Brain (organoid and tissue), 16 donors: ENCODE measurements at places on chromosomes 3 and 15.
A peak's percentile ranks its signal among the peaks of the same experiment; 100 is the strongest.

GRCh38 chr3:16697443-16698147, 92.4 kb upstream of the DAZL start:
- DNase-seq, result no peak

DNA sequence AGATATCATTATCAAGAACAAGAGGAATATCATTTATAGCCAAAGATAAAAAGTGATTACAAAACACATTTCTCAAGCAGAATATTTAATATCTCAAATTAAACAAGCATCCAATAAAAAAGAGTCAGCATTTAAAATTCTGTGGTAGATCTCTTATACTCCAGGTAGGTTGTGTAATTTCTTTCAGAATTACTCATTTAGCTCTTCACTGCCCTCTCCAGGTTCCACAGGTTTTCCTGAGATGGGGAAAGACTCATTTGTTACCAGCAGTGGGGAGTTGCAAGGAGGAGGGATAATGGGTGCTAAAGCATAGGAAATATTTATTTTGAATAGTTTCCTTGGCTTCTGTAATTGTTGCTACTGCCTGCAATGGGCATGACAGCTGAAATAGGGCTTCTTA, 83.1 kb upstream of the RASGRP1 start:
- peak; percentile 18 for DNase-seq

DNA sequence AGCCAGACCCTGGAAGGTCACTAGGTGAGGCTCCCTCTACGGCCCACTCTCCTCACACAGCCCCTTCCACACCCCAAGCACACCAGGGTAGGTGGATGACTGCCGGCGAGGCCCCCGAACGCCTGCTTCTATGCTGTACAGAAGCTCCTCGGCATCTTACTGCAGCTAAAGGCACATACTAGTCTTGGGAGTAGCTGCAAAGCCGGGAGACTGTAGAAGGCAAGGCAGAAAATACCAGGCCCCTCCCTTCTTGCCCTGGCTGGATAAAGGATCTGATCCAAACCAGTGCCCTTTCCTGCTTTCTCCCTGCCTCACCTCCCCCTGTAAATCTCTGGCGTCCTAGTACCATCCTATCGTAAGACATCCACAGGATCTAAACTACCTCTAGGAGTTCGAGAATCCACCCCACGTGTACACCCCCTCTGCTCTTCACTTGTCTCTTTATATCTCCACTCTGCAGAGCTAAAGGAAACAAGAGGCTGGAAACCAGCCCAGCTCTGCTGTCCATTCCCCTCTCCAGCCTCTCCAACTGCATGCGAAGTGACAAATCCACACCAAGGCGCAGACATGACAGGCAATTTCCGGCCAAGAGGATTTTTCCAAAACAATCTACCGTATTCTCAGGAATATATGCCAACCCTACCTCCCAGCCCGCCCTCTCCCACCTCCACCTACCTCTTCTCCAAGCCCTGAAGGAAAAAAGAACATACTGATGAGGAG, 11.8 kb downstream of the TNK2 start:
- peak; percentile 60 for DNase-seq

DNA sequence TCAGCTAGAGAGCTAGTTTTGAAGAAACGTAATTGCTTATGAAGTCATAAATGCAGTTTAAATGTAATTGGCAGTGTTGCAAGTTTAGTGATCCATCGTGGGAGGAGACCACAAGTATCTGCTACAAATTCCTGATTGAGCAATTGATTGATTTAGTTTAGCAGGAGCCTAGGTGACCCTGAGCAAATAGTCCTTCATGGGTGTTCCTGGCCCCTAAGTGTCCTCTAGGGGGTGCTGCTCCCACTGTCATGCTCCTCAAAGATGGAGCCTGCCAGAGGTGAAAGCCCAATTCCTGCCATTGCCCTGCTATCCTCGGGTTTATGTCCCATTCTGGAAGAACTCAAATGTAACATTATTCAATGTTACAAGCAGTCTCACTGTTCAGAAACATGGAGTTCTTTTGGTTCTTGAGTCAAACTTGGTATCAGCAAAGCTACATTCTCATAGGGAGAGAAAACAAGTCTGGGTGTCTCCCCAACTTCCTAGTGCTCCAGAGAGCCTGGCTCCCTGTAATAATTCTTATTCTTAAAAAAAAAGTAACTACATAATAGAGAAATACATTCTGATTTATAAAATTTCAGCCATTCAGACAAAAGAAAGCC, 29.8 kb upstream of the SENP5 start:
- no peak for DNase-seq

DNA sequence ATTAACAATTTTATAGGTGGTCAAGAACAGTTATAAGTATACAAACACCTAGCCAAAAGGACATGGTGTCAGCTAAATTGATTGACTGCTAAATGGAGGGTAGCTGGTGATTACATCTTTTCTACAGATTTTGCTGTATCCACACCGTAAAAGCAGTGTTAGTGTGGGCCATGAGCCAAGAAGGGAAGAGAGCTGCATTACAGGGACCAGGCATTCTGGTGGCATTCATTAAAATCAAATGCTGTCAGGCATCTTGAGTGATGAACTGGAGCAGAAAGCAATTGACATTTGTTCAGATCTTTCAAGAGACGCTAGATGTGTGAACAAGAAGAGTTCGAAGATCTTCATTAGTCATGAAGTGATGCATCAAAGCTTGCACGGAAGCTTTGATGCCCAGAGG, 177.9 kb downstream of the ARPP21 start:
- peak; percentile 72 for DNase-seq

- no peak for DNase-seq
Measured at GRCh38 chr3:41845826-41846225, 116.1 kb downstream of the ULK4 start.

GRCh38 chr3:123758081-123758564, 126.0 kb downstream of the MYLK start:
- DNase-seq, result peak; percentile 37

GRCh38 chr3:16520970-16521881, 7.7 kb upstream of the RFTN1 start:
- DNase-seq, result peak; percentile 63

DNA sequence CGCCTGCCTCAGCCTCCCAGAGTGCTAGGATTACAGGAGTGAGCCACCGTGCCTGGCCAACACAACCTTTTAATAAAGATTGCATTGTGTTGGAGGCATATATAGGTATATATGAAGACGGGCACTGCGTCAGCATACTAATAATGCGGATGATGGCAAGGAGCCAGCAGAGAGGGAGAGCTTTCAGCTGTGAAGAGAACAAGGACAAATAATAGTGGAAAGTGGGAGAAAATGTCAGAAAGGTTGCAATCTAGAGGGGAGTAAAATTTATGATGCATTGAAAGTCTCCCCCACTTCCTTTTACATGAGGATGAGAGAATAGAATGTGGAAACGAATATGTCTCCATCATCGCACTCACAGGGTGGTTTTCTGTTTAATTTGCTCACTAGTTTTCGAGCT, 170.5 kb upstream of the TBL1XR1 start:
- no peak for DNase-seq

- no peak for DNase-seq
Measured at GRCh38 chr15:36008719-36009118, 462.8 kb upstream of the DPH6 start.

DNA sequence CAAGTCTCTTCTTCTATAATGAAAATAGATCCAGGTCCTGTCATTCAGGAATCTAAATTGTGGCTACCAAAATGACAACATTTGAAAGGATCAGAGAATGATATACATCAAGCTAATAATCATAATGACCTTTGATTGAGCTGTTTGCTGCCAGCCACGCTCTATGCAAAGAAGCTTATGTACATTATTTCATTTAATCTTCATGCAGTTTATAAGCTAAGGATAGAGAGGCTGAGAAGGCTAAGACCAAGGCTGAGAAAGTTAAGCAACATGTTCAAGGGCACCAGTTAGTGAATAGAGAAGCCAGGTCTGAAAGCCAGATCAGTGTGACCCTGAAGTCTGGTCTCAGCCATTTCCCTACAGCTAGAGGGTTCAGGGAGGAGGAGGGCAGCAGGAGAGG, 29.4 kb downstream of the PAQR5 start:
- DNase-seq, result no peak

- DNase-seq, result no peak
Measured at GRCh38 chr15:43463507-43463906, 29.4 kb downstream of the TP53BP1 start.

DNA sequence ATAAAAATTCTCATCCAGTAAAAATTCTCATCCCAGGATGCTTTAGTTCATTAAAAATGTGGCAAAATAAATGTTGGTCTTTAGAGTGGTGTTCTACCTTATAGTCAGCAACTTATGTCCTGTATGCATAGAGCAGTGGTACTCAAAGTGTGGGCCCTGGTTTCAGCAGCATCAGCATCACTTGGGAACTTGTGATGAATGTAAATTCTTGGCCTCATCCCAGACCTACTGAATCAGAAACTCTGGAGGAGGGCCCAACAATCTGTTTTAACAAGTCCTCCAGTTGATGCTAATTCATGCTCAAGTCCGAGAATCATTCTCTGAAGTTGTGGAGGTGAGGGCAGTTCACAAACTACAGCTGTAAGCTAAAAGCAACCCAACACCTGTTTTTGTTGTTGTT, 307.3 kb upstream of the SATB1 start:
- DNase-seq, result no peak
